ENCODE measurements at places on chromosomes 5 and 9.

DNA sequence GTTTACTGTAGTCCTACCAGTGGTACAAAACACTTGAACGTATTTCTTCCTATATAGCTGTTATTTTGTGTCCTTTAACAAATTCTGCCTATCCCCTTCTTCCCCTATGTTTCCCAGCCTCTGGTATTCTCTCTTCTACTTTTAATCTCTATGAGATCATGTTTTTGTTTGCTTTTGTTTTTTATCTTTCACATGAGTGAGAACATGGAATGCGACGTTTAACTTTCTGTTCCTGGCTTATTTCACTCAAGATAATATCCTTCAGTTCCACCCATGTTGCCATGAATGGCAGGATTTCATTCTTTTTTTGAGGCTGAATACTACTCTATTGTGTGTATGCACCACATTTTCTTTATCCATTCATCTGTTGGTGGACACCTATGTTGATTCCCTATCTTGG is 634.4 kb upstream of the WWC1 start:
- DNase-seq, result no peak

DNA sequence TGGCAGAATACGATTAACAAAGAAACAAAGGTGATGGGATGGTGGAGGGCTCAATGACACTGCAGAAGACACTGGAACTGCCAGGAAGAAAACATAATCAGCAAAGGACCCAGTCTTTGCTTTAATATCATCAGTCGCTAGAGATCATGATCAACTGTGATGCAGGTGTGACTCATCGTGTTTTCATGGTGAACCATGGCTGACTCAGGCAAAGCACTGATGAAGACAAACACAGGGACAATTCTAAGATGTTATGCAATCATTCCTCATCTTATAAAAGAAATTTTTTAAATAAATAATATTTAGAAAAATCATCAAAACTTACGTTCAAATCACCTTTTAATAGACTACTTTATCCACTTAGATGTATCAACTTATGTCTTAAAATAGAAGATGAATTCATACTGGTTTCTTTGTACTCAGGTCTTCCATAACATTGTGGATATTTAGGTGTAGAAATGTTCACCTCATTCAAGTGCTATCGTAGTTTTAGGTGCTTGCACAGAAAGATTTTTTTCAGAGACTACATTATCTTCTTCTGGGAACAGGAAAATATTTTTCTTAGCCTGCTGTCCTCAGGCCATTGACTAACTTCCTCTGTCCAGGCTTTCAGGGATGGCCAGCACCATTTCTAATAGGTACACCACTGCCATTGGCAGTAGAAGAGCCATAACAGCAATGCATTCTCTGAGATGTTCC is 673.4 kb upstream of the MEF2C start:
- DNase-seq, result no peak

DNA sequence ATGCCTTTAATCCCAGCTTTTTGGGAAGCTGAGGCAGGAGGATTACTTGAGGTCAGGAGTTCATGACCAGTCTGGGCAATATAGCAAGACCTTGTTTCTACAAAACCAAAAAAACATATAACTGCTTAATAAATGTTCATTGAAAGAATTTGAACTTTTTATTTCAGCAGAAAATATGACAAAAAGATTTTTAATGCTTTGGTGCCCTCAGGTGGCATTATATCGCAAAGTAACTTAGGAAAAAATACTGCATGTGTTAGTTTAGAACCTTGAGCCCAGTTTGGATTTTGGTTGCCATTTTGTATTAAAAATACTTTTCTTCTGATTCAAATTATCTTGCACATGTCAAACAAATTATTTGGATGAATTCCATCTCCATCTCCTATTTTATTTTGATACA is 103.2 kb downstream of the GPBP1 start:
- DNase-seq, result no peak

DNA sequence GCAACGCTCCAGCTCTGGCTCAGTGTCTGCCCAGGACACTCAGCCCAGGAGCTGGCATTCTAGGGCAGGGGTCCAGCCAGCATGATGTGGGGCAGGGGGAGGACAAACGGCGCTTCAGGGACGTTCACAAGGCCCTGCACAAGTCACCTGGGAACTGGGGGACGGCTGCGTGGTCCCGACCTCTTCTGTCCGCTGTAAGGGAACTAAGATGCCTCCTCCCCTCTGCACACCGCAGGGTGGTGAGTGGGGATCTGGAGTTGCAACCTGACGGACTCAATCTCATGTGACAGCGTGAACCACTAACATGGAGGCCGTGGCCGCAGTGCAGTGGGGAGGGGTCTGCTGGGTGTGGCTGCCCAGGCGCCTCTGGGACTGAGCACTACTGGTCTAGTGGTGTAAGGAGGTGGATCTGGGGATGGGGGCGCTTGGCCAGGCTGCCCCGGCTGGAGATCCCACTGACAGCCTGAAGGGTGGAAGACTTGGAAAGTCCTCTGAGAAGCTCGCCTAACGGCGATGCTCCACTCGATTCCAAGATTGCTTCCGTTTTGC is 88.0 kb upstream of the RAPGEF1 start:
- no peak for DNase-seq

DNA sequence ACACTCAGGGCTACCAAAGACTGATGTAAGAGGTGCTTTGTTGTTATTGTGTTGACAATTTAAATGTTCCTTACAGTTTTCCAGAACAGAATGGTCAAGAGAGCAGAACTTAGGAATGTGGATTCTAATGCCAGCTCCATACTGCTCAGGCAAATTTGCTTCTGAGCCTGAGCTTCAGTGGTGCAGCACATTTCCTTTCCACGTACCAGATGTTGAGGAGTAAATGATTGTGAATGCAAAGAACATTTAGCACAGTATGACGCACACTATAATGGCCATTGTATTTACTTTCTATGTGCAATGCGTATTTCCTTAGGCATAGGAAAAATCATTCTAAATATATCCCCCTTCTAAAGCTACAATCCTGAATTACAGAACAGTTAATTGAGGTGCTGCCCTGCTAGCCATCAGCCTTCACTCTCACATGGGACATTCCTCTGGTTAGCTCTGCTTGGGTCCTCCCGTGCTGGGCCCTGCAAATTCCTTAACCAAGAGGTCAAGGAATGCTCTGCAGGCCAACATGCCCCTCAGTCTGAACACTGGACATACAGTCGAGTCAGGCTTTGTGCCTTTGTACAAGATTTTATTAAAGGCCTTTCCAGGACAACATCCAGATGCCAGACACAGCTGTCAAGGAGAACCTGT is 21.1 kb upstream of the TMEM174 start:
- DNase-seq, result no peak

Data from stimulated activated naive CD4-positive, alpha-beta T cell treated with Interleukin-2 at 50 U/mL for 16 hours (primary cell).